ENCODE measurements at places on chromosomes 5 and 9. TPM values are rescaled to one million over a fixed set of nuclear protein-coding genes. Genes with fewer than 3 reads are reported as not detected.

Gene MCC
- polyA plus RNA-seq = 28.1 TPM

Gene C9orf50
- 0.49 TPM for polyA plus RNA-seq

Gene POLR3G
- polyA plus RNA-seq = 3.3 TPM

Gene ADAMTSL1
- polyA plus RNA-seq = 15.8 TPM

Gene DIRAS2
- polyA plus RNA-seq = 4.7 TPM

- DNase-seq = no peak
Measured at GRCh38 chr9:76716085-76716672, 48.1 kb upstream of the PCA3 start.

DNA sequence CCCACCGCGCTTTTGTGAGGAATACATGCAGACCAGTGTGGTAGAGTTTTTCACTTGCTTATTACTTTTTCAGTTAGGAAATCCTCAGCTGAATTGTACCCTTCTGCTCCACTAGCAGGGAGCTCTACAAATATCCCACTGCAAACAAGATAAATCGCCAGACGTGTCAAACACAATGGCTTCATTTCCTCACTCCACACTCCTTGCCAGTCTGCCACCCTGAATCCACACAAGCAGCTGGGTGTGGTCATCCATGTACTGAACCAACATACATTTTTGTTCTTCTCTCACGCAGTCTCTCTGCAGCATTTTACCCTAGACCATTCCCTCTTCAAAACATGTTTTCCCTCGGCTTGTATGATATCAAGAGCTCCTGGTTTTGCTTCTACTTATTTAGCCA lies 3.7 kb upstream of the ROR2 start:
- no peak for DNase-seq

GRCh38 chr5:117788596-117788995 lies 1199.8 kb downstream of the DTWD2 start:
- no peak for DNase-seq

DNA sequence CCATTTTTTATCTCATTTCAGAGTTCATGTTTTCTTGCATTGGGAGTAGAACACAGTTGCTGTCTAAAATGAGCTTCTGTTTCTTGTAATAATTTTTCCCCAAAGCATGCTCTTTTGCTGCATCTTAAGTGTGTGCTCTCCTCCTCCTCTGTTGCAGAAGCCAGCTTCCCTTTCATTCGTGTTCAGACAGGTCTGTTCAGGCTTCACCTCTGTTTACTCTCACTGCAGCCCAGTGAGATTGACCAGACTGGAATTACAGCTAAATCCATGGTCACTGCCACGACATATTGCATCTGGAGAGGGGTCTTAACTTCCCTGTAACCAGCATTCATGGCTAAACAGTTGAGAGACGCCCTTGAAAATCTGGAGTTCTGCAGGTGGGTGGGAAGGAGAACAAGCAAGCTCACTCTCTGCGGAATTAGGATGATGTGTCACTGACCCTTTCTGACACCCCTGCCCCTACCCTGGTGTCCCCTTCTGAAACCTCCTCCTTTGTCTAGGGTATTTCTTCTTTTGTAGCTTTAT lies 223.2 kb downstream of the FSTL4 start:
- DNase-seq = no peak

- no peak for DNase-seq
Measured at GRCh38 chr9:136054146-136054545, 40.9 kb downstream of the NACC2 start.

DNA sequence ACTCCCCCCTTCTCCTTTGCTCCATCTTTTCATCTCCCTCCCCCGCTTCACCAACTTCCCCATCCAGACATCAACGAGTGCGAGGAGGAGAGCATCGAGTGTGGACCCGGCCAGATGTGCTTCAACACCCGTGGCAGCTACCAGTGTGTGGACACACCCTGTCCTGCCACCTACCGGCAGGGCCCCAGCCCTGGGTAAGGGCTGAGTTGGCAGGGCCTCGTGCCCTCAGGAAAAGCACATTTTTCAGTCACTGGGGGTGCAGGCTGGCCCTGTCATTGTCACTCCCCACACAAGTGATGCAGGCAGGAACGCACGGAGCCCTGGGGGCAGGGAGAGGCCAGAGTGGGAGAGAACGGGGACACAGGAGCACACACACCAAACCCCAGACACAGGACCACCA lies 12.4 kb upstream of the ASS1 start:
- no peak for DNase-seq

DNA sequence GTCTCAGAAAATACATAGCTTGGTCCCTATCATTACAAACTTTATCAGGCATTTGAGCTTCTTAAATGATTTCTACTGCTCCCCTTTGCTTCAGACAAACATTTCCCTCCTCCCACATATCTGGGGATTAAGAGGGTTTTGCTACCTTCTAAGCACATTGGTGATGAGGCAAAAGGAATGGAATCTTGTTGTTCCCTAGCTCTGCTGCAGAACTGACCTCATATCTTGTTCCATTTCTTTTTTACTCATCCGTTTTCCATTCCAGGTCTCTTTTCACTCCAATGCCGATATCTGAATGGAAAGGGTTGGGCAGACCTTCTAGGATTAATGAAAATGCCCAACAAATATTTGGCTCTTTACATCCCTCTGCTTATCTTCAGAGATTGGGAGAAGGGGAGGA lies 444.6 kb downstream of the ZNF608 start:
- DNase-seq = no peak

- DNase-seq = no peak
Measured at GRCh38 chr5:175717837-175718236, 60.0 kb downstream of the HRH2 start.

DNA sequence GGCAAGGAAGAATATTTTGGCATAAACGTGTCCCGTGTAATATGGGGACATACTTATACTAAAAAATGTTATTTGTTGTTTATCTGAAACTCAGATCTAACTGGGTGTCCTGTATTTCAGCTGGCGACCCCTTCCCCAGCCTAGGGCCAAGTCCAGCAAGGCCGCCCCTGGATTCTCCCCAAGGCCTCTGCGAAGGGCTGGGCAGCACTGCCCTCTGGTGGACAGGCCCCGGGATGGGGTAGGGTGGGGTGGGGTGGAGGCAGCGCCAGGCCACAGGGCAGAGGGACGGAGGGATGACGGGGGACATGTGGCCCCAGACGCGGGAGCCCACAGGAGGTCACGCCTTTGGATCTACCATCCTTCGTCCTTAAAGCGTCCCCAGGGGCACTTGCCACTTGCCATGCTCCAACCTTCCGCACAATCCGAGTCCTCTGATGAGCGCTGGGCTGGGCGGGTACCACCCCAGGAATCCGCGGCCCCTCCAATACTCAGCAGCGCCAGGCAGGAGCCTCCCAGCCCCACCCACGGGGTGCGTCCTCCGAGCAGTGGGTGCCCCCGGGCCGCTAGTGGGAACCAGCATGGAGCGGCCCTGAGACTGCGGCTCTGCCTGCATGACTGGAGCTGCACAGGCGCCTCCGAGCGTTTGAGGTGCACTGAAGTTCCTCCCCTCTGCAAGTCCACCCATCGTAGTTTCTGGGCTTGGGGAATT lies 7.1 kb upstream of the AGPAT2 start:
- no peak for DNase-seq

- no peak for DNase-seq
Measured at GRCh38 chr5:143652108-143652700, 159.8 kb upstream of the HMHB1 start.

DNA sequence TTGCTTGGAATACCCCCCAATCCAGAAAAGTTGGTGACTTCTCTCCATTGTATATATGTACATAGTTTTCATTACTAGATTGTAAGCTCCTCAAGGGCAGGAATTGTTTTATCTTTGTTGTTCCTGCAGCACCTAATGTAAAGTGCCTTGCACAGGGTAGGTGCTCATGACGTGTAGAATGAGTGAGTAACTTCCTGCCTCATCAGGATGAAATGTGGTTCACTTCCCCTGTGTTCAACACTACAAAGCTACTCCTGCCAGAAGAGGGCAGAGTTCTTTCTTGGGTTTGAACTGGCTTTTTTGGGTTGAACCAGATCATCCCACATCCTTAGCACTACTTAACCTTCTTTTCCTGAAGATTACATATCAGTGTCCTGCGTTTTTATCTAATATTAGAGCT lies 23.9 kb downstream of the GTF3C4 start:
- no peak for DNase-seq

GRCh38 chr9:132588501-132589147 lies 6.2 kb downstream of the BARHL1 start:
- no peak for DNase-seq

- DNase-seq = peak; percentile 64
Measured at GRCh38 chr5:126015235-126016181, 407.7 kb upstream of the GRAMD2B start.

DNA sequence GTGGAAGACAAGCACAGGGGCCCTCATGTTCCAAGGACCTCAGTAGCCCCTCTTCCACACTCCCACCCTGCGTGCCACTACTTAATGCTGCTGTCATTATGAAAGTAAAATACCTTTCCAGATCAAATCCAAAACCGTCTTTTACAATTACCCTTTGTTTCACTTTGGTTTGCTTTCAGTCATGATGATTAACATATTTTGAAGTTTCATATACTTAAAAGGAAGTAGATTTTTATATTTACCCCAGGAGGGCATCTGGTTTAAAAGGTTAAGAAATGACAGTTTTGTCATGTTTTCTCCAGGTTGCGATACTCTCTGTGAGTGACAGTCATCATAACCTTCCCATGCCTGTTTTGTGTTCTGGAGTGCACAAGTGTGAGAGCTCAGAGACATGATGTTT lies 13.5 kb upstream of the MAP1B start:
- DNase-seq = no peak

DNA sequence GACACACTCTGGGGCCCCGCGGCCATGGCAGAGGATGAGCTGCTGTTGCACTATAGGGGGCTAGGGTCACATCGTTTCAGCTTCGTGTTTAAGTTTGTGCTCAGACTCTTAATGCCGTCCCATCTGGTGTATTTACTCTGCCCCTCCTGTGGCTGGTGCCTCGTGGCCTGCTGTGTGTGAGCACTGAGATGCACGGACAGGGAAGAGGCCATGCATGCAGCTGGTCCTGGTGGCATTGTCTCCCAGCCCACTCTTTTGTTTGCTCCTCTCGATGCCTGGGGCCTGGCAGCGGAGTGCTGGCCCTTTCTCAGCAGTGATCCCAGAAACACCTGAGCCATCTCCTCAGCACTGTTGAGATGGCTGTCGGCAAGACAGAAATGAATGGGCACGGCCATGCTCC lies 30.0 kb upstream of the PHF2 start:
- no peak for DNase-seq

DNA sequence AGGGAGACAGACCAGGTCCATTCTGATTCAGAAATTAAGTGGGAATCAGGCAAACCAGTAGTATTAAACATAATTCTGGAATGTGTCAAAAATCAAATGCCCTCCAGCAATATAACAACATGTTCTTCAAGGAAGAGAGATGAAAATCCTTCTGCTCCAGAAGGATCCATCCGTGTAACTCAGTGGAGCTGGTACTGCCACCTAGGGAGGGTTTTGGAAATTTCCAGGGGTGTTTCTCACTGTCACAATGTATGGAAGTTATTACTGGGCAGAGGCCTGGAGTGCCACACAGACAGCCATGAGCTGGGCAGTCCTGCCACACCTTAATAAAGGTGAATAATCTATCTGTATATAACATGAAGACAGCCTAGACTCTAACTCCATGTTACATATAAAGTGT lies 87.5 kb downstream of the TTLL11 start:
- no peak for DNase-seq

DNA sequence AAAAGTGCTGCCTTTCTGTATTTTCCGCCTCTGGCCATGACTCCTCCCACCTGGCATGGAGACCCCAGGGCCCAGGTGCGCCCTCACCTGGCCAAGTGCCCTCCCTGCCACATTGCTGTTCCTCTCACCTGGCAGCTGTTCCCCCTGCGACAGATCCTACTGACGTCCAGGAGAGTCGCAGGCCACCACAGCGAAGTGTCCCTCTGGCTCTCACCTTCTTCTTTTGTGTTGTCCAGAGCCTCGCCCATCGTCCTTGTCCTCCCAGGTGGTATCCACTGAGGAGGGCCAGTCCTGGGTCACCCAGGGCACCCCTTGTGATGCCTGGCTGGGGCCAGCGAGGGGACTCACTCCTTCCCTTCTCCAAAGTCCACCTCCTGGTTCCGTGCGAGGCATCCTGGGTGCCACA lies 2.6 kb downstream of the NKD2 start:
- no peak for DNase-seq

DNA sequence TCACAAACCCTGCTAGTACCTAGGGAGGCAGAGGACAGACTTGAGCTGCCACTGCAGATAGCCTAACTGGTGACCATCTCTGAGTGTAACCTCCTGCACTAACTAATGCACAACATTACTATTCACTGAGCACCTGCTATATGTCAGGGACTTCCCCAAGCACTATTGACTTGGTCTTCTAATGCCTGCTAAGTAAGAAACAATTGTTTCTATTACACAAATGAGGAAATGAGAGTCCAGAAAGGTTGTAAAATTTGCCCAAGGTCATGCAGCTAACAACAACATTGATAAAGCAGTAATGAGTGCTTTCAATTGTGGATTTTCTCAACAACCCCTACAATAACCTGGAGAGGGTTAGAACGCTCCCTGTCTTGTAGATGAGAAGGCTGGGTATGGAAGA lies 183.7 kb downstream of the ZNF462 start:
- DNase-seq = no peak

DNA sequence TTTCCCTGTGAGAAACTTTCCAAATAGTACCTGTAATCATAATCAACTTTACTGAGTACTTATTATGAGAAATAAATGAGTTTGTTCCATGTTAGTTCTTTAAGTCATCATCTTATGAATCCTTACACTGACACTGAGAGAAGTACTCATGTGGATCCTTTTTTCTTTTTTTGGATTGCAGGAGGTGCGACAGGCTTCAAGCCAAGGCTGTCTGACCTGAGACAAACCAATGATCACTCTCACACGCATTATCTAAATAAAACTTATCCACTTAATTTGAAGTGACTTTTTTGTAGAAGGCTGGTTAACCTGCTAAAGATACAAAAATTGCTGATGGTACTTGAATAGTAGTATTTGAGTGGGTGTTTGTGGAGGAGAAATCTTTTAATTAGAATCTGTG lies 39.5 kb downstream of the JAKMIP2 start:
- no peak for DNase-seq

GRCh38 chr5:160165137-160166068 lies 46.2 kb upstream of the PWWP2A start:
- no peak for DNase-seq

DNA sequence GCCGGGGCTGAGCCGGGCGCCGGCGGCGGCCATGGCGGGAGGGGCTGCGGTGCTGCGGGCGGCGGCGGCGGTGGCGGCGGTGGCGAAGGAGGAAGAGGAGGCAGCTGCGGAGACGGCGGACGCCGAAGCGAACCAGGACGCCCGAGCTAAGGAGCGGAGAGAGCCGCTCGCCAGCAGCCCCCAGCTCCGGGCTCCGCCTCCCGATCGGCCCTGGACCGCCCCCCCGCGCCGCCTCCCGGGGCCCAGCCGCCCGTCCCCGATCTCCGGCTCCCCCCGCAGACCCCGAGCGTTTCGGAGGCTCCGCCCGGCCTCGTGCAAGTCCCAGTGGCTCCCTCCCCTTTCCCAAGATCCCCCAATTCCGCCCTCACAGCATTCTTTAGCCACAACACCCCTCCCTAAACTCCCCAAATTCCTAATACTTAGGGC lies at the start of gene ASTN2:
ASTN2 (minus strand) TSS at position 152 of the 426 bp plus-strand sequence; CDS start at position 33, 119 bp downstream.
- peak; percentile 31 for DNase-seq

Data from renal pelvis (tissue), 12 donors.